Stimulated activated CD4-positive, alpha-beta T cell treated with anti-CD3 and anti-CD28 coated beads, Interleukin-1b, Interleukin-23, amount 100 ng/mL, for 48 hours (primary cell): ENCODE measurements at places on chromosomes 7 and 10.

- DNase-seq, result no peak
These were observed 57.2 kb downstream of the COL26A1 start for GRCh38 chr7:101419831-101420230.

- no peak for DNase-seq
These were observed 44.5 kb upstream of the CAV2 start for GRCh38 chr7:116455009-116455408.

- DNase-seq, result no peak
These were observed 43.1 kb downstream of the MINPP1 start for GRCh38 chr10:87547734-87548311.

DNA sequence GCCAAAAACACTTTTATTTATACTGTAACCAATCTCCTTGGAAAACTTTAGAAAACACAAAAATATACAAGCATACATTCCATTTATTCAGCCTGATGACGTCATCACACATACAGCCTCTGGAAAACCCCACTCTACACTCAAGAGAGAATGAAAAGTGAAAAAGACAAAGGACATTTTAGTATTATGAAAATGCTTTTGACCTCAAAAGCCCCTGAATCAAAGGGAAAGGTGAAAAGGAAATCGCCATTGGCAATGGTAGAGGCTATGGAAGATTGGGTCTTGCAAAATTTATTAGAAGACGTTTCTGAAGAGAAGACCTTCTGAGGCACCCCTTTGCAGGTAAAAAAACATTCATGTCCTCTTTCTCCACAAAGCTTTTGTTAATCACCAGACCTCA, 82.9 kb upstream of the STRIP2 start:
- DNase-seq, result no peak

DNA sequence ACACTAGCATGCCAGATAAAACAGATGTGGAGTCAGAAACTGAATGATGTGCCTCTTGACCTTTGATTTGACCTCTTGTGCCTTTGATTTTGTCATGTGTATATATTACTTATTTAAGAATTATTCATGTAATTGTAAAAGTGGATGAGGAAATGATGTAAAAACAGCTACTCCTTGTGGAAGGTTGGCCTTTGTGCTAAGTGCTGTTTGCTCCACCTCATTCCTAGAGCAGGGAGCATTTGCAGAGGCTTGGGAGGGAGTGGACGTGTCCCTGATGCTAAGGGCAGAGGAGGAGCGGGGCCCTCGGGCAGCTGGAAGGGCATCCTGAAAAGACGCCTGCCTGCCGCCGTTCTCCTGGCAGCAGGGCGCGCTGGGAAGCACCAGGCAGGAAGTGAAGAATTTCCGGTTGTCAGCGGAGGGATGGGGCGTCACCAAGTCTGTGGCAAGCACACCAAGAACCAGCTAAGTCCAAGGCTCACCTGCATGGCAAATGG, 197.6 kb upstream of the ZNF32 start:
- DNase-seq, result peak; percentile 30

GRCh38 chr10:67612577-67613537, 83.1 kb downstream of the CTNNA3 start:
- DNase-seq, result peak; percentile 75

- peak; percentile 91 for DNase-seq
These were observed 55.7 kb downstream of the IKZF1 start for GRCh38 chr7:50359995-50360925.

DNA sequence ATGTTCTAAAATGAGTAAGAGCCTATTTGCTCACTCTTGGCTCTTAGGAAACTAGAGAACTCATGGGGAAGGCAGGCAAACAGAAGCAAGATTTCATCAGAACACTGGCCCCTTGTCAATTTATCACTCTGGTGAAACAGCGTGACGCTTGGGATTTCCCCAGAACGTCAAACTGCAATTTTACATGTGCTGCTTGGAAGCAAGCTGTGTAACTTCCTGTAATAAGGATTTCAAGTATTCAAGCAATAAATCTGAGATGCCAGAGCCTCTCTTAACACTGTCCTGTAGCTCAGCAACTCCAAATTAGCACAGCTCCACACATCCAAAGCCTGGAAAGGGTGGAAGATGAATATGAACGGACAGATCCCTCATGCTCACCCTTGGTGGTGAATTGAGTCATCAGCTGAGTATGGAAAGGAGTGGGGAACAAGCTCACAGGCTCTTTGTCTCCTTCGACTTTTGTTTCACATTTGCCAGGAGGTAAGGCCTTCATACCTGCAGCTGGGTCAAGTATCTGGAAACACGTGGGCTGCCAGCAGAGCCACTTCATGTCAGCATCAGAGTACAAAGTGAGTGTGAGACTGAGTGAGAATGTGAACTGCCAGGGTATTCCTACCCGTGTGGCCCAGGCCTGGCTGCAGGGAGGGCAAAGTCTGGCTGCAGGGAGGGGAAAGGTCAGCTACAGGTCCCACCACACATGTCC, 140.4 kb upstream of the NAMPT start:
- DNase-seq, result peak; percentile 89

DNA sequence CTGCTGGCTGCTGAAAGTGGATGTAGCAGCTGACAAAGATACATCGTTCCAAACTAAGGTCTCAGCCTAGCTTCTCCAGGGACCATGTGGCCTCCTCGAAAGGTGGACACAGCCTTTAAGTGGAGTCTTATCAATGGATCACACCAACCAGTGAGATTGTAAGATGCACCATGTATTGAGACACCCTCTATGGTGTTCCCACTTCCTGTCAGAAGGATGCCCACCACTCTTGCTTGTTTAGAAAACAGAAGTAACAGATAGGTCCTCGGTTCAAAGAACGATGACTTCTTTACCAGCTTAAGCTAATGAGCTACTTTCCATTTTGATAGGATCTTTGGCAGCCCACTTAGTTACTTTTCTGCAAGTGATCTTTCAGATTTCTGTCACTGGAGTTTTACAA, 34.3 kb downstream of the SLC25A13 start:
- DNase-seq, result no peak

GRCh38 chr10:77756319-77757232, 119.0 kb upstream of the KCNMA1 start:
- DNase-seq, result peak; percentile 4
